ENCODE measurements at places on chromosomes 5 and 9.

DNA sequence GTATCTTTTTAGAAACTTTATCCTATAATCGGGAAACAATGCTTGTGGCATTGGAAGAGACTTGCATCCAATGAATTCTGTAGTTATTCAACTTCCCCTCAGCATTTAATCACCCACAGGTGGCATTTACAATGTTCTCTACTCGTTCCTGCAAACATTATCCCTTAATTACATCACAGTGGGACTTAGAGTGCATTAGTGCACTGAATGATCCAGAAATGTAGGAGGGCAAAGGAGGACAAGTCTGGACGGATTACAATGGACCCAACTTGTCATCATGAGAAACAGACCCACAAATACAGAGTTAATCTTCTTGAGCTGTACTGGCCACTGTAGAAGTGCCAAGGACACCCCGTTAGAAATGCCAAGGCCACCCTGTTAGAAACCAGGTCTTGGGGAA, 129.1 kb downstream of the DOCK8 start:
- DNase-seq, result no peak

- no peak for DNase-seq
These were observed at the start of gene ECM2 for GRCh38 chr9:92535940-92536850. TSS of gene ECM2 (minus strand) at chr9:92535990. CDS start at chr9:92522866, 13,124 bp downstream.

GRCh38 chr9:124436320-124436719, 13.9 kb upstream of the ADGRD2 start:
- DNase-seq, result no peak

GRCh38 chr5:43973318-43973717, 370.3 kb downstream of the NNT start:
- DNase-seq, result no peak

Measured in activated T-helper 1 cell treated with anti-CD3 and anti-CD28 coated beads, Interleukin-12 subunit alpha, Interleukin-12 subunit beta, Interleukin-2, Interleukin-4 antibody, amounts not matched to agents 30 ng/mL and 10 ng/mL and 1 ng/mL, durations not matched to agents 14 hours and 24 hours and 36 hours (primary cell).